ENCODE measurements at places on chromosomes 5 and 9.

DNA sequence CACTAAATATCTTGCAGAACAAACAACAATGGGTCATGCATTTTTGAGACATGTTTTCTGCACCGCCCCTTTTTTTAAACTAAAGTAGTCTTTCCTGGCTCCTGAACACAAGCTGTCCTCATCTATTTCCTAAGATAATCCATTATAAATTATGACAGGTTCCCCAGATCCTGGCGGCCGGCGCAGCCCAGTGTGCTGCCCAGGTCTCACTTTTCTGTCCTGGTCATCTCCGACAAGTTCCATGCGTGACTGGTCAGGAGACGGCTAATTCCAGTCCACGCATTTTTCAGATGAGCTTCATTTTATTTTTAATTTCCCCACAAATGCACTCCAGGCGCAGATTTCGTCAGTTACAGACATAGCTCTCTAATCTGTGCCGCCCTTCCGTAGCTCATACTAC is 92.9 kb upstream of the EGFLAM start:
- DNase-seq = no peak

DNA sequence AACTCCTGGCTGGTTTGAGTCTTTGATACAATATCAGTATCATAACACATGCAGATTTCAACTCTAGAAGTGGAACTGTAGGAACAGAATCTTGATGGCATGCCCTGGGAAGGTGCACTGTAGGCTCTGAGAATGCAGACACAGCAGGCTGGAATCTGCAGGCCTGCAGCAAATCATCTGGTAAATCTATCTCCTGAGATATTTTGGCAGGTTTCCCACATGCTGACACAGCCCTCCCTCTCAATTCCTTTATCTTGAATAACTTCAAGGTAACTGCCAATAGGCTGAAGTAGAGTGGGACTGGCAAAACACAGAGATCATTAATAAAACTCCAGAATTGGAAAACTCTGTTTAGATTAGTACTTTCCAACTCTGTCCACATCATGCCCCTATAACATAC is 177.8 kb upstream of the PCSK5 start:
- DNase-seq = no peak

DNA sequence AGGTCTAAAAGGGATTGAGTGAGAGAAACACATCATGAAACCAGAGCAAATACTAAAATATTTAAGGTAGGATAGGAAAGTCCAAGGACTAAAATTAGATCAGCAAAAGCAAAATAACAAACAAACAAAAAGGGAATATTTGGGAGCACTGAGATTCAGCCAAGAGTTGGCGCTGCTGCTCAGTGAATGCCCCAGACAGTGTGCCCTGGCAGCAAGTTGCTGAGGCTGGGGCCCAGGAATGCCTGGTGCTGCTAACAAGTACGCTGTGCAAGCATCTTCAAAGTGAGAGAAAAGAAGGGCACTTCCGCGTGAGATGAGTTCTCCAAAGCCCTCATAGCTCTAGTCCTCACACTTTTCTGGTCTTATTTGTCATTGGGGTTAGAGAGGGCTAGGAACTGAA is 603.3 kb downstream of the EFNA5 start:
- DNase-seq = no peak

DNA sequence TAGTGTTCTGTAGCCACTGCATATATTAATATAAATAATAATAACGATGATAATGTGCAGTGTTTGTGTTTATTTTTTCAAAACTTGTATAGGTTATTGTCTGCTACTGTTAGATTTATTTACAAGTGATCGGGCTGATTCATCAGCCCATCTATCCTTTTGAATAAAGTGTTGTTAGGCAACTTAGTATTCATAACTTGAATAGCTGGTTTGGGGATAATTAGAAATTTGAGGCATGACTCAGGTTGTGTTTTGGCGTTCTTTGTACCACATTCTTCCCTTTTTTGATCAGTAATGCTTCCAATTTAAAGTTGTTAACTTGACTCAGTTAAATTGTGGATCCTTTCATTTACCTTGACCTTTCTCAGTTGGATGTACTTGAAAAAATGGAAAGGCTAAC is 69.7 kb downstream of the FOCAD start:
- DNase-seq = no peak

DNA sequence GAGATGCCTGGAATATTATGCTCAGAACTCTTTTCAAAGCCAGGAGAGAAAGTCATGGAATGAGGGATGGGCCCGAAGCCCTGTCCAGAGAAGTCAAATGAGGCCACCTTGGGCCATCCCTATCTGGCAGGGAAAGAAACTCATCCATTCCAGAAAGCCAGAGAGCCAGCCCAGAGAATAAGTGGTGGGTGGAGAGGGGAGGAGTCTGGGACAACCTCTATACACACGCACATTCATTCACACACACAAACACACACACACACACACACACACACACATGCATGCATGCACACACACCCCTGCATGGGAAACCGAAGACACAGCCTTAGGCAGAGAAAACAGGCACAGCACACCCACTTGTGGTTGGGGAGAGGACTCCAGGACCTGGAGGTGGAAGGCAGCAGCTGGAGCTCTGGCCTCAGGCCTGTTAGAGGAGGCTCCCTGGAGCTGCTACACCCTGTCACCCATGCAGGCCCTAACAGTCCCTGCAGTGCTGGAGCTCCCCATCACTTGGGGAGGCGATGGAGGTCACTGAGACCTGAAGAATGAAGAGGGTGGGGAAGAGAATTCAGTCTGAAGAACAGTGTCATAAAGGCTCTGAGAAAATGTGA is 38.0 kb downstream of the TGFBI start:
- DNase-seq = peak; percentile 44

All from mesendoderm (in vitro differentiated cells).